ENCODE measurements at places on chromosomes 4 and X.
A peak's percentile ranks its signal among the peaks of the same experiment; 100 is the strongest.

DNA sequence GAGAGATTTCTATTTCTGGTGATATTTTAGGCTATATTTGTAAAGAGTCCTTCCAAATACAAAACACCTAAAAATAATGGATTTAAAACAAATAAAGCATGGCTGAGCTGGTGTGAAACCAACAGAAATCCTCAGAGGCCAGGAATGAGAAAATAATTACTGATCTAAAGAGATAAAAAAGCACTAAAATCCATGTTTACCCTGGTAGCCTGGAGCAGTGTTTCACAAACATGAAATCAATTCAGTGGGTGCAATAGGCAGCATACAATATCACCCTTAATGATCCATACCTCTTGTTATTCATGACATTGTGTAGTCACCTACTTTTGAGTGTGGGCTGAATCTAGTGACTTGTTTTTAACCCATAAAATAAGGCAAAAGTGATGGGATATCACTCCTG lies 14.6 kb downstream of the PFKFB1 start:
- no peak for DNase-seq

- DNase-seq, result no peak
Observed at GRCh38 chrX:9144701-9145241, 110.8 kb upstream of the FAM9B start.

DNA sequence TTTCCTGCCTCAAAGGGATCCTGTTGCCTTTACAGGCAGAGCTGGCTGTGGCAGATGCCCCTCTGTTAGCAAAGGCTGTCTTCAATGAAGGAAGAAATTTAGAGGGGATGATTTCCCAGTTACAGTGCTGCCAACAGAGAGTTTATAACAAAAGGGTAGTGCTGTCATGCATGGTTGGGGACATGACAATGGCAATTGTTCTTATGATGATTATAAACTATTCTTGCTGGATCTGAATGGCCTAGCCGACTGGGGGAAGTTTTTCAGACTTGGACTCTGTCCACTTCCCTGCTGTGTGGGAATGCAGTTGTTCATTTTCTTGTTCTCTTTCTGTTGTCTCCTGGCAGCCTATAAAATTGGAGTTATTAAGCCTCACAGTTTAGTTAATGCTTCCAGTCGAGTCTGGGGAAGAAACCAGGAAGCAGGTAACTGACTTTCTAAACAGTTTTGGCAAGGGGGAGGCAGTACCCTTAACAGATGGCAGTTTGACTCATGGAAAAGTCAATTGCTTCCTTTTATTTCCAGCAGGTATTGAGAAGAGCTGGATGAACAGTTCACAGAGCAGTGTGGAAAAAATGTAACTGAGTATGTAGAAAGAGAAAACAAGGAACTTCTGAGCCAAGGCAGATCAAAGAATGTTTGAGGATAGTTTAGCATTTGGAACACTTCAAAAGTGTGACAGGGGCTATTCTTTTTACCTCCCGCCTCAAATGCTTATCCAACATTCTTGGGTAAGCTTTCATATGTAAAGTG lies 582.6 kb downstream of the RAPGEF2 start:
- no peak for DNase-seq

- no peak for DNase-seq
Observed at GRCh38 chr4:185031611-185032010, 13.3 kb downstream of the HELT start.

- no peak for DNase-seq
Observed at GRCh38 chr4:98470366-98470765, 188.0 kb downstream of the TSPAN5 start.

DNA sequence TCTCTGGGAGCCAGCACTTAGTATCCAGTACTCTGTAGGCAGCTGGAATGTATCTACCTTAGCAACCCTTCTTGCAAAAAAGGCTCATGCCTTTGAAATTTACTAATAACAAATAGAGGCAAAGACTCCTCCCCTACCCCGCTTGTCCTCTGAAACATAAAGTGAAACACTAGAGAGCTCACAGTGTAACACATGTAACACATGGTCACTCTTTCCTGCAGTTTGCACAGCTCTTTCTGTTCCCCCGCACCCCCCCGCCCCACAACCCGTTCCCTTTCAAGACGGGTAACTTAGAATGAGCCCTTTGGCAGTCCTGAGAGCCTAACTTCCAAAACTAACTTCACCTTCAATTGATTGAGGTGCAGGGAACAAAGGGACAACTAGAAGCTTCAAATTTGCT lies 6.0 kb upstream of the BCORL1 start:
- no peak for DNase-seq

DNA sequence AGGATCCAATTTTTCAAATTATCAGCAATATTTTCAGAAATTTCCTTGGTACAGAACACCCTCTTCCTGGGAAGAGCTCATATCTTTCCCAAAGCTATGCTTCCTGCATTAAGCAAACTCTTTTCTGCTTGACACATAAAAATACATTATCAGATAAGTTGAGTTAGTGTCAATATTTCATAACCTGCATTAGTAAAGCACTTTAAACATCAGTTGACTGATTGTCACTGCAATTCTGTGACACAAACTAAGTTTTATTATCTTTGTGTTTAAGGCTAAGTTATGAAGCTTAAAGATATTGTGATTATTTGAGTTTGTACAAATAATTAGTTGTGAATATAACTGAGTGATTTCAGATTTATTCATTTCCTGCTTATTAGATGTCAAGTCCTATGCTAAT lies 1045.4 kb upstream of the GRID2 start:
- no peak for DNase-seq

GRCh38 chrX:42825201-42825600 lies 47.2 kb upstream of the PPP1R2C start:
- no peak for DNase-seq

GRCh38 chr4:152698089-152698499 lies 18.3 kb upstream of the TMEM154 start:
- DNase-seq, result no peak

GRCh38 chrX:47218920-47219815 lies 687 bp downstream of the CDK16 start:
- DNase-seq, result peak; percentile 6

DNA sequence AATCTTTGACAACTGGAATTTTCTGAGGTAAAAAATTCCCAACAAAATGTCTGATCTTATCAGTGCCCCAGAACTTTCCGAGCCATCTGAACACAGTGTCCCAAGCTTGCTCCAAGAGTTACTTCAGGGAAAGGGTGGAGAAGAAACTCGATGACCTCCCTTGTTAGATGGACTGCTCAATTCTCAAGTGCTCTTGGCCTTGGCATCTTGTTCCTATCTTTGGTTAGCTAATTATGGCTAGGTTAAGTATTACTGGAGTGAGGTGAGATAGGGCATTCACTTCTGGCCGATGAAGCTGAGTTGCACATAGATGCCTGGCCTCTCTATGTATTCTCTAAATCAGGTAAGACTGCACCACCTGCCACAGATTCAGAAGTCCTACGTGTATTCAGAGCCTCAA lies 9.1 kb upstream of the S100G start:
- no peak for DNase-seq

- no peak for DNase-seq
Observed at GRCh38 chr4:82044141-82044993, 329.4 kb downstream of the HNRNPD start.

GRCh38 chrX:66756717-66757116 lies 117.8 kb upstream of the EDA2R start:
- DNase-seq, result no peak

- DNase-seq, result no peak
Observed at GRCh38 chr4:111778543-111778942, 366.7 kb upstream of the FAM241A start.

- DNase-seq, result no peak
Observed at GRCh38 chr4:139768896-139769295, 103.3 kb downstream of the MGST2 start.

GRCh38 chrX:66046612-66047235 lies 6.8 kb upstream of the VSIG4 start:
- no peak for DNase-seq

Measured in stimulated activated CD8-positive, alpha-beta memory T cell treated with anti-CD3 and anti-CD28 coated beads, Interleukin-4, amount 100 ng/mL, for 1 hour (primary cell).